ENCODE measurements at places on chromosomes 6 and 20.

GRCh38 chr6:148520109-148520841 lies 177.6 kb downstream of the SASH1 start:
- DNase-seq, result no peak

- no peak for DNase-seq
Observed at GRCh38 chr6:1153696-1154245, 158.1 kb upstream of the FOXQ1 start.

DNA sequence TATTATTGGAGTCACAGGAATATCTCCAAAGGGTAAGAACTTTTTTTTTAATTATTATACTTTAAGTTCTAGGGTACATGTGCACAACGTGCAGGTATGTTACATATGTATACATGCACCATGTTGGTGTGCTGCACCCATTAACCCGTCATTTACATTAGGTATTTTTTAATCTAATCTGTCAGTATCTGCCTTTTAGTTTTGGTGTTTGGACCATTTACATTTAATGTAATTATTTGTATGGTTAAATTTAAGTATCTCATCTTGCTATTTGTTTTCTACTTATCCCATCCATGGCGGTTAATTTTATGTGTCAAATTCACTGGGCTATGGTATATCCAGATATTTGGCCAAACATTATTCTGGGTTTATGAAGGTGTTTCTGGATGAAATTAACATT lies 15.4 kb upstream of the OPN5 start:
- no peak for DNase-seq

- DNase-seq, result no peak
Observed at GRCh38 chr6:81793821-81794475, 41.5 kb upstream of the TENT5A start.

- DNase-seq, result no peak
Observed at GRCh38 chr20:58420798-58421496, 31.9 kb downstream of the VAPB start.

DNA sequence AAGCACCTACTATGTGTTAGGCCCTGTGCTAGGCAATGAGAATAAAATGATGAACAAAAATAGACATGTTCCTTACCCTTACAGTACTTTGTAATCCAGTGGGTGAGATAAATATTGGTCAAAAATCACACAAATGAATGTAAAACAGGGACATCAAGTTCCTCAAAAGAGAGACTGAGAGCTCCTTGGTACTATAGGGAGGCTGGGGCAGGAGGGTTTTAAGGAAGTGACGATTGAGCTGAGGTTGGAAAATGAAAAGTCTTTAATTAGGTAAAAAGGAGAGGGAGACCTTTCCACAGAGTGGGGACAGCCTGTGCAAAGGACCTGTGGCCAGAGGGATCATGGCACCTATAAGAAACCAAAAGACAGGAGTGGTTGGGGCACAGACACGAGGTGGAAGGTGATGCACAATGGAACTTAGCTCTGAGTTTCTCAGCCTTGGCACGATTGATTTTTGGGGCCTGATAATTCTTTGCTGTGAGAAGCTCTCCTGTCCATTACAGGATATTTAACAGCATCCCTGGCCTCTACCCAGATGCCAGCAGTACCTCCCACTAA lies 140.3 kb downstream of the CEP57L1 start:
- DNase-seq, result no peak

- no peak for DNase-seq
Observed at GRCh38 chr6:52423971-52424381, 3.8 kb downstream of the EFHC1 start.

DNA sequence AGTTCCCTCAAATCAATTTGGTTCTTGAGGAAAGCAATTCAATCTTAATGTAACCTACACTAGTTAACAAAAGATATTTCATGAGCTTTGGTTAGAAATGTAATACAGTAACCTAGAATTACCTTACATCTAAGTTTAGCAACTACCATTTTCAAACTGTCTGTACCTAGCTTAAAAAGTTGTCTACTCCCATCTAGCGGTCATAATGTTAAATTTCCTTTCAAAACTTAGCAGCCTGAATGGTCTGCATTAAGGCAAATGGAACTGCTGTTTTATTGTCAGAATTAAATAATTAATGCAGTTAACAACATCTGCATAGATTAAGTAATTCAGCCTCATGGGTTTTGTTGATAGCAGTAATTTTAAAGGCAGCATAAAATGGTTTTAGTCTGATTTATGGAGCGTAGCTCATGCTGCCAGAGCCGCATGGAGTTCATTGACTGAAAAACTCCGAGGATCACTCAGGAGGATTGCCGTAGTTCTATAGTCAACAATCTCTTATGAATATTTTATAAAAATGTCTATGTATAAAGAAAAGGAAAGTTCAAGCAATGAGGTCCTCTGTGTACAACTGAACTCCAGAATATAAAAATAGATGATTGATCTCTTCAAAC lies 485.4 kb upstream of the MANEA start:
- peak; percentile 63 for DNase-seq

DNA sequence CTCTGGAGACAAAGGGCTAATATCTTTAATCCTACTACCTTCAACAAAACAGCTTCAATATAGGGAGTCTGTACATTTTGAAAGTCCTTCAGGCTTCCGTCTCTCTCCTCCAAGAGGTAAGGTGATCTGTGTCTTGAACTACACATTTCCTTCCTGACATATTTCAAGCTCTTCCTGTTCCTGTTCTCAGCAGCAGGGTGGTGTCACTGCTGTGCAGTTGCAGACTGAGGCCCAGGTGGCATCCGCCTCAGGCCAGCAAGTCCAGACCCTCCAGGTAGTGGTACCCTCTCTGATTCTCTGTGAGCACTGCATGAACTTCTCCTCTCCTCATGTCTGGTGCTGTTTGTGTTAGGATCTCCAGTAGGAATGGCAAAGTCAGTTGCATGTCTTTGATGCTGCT lies 7.8 kb downstream of the NFYA start:
- DNase-seq, result no peak

GRCh38 chr6:106536851-106537250 lies 92.4 kb downstream of the RTN4IP1 start:
- no peak for DNase-seq

GRCh38 chr6:104601131-104601651 lies 258.5 kb downstream of the HACE1 start:
- DNase-seq, result no peak

GRCh38 chr6:77037439-77037838 lies 425.9 kb downstream of the HTR1B start:
- DNase-seq, result no peak

DNA sequence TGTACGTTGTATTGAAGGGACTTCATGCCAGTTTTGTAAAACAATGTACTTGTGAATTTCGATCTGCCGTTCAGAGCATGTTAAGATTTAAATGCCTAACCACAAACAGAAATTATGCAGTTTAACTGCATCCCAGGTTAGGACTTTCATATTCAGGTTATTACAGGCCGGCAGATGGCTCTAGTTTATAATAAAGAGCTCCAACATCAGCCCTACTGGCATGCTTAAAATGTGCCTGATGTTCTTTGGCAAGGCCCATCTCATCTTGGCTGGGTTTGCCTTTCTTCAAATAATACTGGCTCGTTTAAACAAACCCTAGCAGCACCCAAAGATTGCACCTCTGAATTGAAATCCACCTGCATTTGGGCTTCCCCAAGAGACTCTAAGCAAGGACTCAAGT lies 169.3 kb upstream of the RIN2 start:
- peak; percentile 23 for DNase-seq
